Activated CD4-positive, alpha-beta T cell treated with anti-CD3 and anti-CD28 coated beads, Interleukin-2, amount 50 U/mL, for 48 hours (primary cell): ENCODE measurements at places on chromosomes 16 and 17.

DNA sequence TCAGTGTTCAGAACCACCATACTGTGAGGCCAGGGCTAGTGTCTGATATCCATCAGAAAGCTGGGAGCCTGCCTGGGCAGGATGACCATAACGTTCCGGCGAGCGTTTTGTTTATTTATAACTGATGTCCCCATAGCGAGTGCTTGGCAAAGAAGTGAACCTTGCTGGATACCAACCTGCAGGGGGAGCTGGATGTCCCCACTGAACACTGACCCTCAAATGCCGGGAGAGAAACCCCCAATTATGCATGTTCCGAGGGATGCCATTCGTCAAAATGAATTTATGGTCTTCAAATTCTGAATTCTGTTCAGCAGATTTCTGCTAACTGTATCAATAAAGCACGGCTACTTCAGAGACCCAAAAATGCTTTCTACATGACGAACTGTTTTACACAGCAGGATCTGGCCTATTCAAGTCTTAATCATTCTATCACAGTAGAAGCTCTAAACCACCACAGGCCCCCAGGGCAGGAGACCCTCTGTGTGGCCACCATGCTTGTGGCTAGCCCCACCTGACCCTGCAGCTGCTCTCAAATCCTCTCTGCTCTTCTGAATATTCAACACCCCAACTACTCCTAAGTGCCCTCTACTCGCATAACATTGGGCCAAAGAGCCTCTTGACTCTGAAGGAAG is 15.2 kb downstream of the MED24 start:
- no peak for DNase-seq

DNA sequence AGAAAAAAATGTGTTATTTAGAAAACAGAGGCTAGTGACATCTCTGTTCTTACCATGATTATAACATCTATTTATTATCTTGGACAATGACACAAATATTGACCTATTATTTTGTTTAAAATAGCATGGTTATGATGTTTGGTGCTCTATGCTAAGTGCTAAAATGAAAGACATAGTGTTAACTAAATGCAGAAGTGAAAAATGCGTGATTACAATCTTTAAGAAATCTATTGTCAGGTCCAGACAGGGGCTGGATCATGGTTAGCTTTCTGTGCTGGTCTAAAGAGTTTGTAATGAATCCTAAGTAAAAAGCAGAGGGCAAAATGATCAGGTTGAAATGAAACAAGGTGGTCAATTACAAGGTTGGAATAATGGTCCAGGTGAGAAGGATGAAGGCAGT is 622 bp upstream of the KRT28 start:
- no peak for DNase-seq

DNA sequence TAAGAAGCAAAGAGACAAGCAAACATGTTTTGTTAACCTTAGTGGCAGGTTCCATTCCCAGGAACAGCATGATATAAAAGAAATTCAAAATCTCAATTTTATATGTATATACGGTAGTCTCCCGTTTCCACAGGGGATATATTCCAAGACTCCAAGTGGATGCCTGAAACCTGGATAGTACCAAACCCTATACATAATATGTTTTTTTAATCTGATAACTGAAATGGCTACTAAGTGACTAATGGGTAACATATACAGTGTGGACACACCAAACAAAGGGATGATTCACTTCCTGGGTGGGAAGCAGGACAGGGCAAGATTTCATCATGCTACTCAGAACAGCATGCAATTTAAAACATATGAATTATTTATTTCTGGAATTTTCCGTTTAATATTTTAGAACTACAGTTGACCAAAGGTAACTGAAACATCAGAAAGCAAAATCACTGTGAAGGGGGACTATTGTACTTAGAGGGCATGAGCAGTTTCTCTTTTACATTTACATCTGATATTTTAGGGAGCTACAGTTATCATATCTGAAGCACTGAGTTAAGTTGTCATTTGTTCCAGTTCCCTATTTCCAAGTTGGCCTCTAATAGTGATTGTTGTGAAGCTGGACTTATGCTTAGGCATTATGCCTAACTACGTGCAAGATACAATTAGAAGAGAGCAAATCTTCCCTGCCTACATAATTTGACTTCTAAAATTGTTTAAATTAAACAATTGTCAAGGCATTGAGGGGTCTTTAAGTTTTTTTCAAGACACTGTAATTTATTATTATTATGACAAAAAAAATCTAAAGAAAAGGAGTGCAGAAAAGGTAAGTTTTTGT is 34.1 kb upstream of the ABCA6 start:
- DNase-seq: no peak

GRCh38 chr17:57045868-57046704 is 39.0 kb upstream of the AKAP1 start:
- DNase-seq: peak; percentile 23

DNA sequence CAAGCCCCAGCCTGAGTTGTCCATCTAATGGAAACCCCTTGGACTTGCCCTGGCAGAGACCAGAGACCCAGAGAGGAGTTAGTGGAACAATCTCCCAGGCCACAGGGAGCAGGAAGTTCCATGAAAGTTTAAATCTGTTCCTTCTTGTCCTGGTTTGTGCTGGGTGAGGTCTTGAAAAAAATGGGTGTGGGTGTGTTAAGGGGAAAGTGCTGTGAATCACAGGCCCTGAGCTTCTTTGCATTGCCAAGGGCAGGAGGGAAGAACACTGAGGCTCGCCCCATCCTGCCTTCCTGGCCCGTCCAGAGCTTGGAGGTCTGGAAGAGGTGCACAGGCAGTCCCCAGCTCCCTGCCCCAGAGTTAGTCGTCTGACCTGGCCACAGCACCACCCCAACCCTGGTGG is 2.3 kb downstream of the ADORA2B start:
- no peak for DNase-seq

DNA sequence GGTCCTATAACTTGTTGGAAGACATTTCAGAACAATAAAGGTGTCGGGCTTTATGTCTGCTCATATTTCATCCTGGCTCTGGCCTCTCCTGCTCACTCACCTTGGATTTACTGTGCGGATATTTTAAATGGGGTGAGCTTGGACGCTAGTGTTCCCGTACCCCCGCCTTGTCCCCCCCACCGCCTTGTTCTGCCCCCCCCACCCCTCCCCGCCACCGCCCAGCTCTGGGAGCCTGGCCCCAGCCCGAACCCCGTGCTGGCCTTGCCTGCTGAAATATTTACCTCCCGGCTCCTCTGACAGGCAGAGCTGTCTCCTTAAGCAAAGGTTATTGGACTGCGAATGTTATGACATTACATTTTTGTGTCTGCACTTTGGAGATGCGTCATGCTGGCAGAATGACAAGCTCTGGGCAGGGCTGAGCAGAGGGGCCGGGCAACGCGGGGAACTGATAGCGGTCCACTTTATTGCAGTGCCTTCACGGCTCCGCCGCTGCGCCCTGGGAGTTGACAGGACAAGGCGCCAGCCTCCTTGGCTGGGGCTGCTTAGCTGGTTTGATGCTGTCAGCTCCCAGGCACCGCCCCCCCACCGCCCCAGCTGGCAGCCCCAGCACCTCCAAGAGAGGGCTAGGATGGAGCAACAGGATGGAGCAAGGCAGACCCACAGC is 222.5 kb upstream of the GSE1 start:
- DNase-seq: no peak

GRCh38 chr16:73268366-73268993 is 220.6 kb upstream of the ZFHX3 start:
- no peak for DNase-seq

- DNase-seq: no peak
These were observed 45.7 kb downstream of the CUEDC1 start for GRCh38 chr17:57909551-57909950.

GRCh38 chr16:73572135-73572828 is 524.4 kb upstream of the ZFHX3 start:
- no peak for DNase-seq

DNA sequence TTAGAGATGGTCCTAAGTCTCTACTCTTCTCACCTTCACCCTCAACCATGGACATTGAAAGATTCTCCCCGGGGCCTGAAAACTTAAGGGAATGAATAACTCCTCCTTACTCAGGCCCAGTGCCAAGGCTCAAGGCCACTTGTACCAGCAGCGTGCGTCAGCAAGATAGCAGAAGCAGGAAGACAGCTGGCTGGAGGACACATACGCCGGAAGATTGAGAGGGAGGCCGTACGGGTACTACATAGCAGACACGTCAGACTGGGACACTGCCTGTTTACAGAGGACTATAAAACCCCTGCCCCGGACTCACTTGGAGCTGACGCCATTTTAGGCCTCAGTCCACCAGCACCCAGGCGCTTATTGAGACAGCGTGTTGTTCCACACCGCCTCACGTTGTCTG is 75.8 kb upstream of the MED13 start:
- DNase-seq: no peak

- DNase-seq: no peak
These were observed 28.6 kb upstream of the ENDOV start for GRCh38 chr17:80386341-80386740.

- DNase-seq: no peak
These were observed 31.9 kb upstream of the MPHOSPH6 start for GRCh38 chr16:82201926-82202325.

DNA sequence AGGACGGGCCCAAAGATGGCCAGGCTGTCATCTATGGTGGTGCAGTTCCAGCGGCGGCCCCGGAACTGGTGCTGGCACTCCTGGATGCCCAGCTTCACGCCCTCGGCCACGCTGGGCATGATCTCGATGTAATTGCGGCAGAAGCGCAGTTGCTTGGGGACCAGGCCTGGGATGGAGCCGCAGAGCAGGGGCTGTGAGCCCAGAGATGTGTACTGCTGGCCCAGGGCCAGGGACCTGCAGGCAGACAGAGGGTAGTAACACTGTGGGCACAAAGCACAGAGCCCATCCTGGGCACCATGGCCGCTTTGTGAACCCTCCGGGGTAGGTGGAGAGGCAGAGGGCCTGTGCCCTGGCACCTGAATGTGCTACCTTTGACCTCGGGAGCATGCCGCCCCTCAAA is 44.8 kb downstream of the WNT3 start:
- no peak for DNase-seq
